ENCODE measurements at places on chromosomes 7 and 10.

DNA sequence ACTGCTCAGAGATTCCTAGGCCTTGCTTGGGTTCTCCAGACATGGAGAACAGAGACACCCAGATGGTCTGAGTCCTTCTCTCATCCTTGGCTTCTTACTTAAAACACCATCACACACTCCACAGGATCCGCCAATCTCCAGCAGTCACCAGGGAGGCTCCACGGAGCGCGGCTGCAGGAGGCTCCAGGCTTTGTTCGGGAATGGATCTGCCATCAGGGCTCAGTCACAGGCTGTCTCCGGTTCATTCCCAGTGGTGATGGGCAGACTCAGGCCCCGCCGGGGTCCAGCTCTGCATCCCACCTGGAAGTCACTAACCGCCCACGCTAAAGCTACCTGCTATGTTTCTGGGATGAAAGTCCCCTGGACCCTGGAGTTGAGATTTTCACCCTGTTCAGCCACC is 312.9 kb downstream of the TCERG1L start:
- no peak overlapping the region for H3K4me3 ChIP-seq
- H3K36me3 ChIP-seq = no peaks in the 10 kb centered on the region
- no peak for DNase-seq

- H3K4me1 ChIP-seq = peaks cover 31% of the 10 kb centered on the region
- H3K27me3 ChIP-seq = no peaks in the 10 kb centered on the region
- peak; percentile 72 for DNase-seq
- peaks cover 1% of the 10 kb centered on the region for H3K36me3 ChIP-seq
- peak overlapping the region; percentile 79 for H3K4me3 ChIP-seq
These were observed 750 bp downstream of the ZNF398 start for GRCh38 chr7:149147752-149148653.

GRCh38 chr10:31101123-31101522 is 69.5 kb upstream of the ZNF438 start:
- no peaks in the 10 kb centered on the region for H3K36me3 ChIP-seq
- peak overlapping the region; percentile 8 for H3K4me3 ChIP-seq
- DNase-seq = peak; percentile 89
- H3K4me1 ChIP-seq = peaks cover 48% of the 10 kb centered on the region
- H3K27ac ChIP-seq = peak overlapping the region; percentile 92

GRCh38 chr7:156886020-156886795 is 6.8 kb downstream of the LMBR1 start:
- peaks cover 37% of the 10 kb centered on the region for H3K4me1 ChIP-seq
- H3K4me3 ChIP-seq = no peak overlapping the region
- no peaks in the 10 kb centered on the region for H3K27me3 ChIP-seq
- peaks cover 15% of the 10 kb centered on the region for H3K36me3 ChIP-seq
- H3K27ac ChIP-seq = no peak overlapping the region
- DNase-seq = no peak

- DNase-seq = no peak
- H3K27me3 ChIP-seq = no peaks in the 10 kb centered on the region
- H3K36me3 ChIP-seq = no peaks in the 10 kb centered on the region
- H3K4me1 ChIP-seq = no peaks in the 10 kb centered on the region
These were observed 7.2 kb upstream of the HGF start for GRCh38 chr7:81776948-81777630.

GRCh38 chr10:12372846-12373245 is 23.5 kb downstream of the CAMK1D start:
- H3K27ac ChIP-seq = no peak overlapping the region
- H3K4me3 ChIP-seq = no peak overlapping the region
- peaks cover 11% of the 10 kb centered on the region for H3K4me1 ChIP-seq
- H3K27me3 ChIP-seq = no peaks in the 10 kb centered on the region

GRCh38 chr7:45233249-45233775 is 75.7 kb downstream of the RAMP3 start:
- no peak overlapping the region for H3K4me3 ChIP-seq
- H3K36me3 ChIP-seq = no peaks in the 10 kb centered on the region
- peaks cover 3% of the 10 kb centered on the region for H3K4me1 ChIP-seq
- no peak overlapping the region for H3K27ac ChIP-seq
- peaks cover 20% of the 10 kb centered on the region for H3K27me3 ChIP-seq

DNA sequence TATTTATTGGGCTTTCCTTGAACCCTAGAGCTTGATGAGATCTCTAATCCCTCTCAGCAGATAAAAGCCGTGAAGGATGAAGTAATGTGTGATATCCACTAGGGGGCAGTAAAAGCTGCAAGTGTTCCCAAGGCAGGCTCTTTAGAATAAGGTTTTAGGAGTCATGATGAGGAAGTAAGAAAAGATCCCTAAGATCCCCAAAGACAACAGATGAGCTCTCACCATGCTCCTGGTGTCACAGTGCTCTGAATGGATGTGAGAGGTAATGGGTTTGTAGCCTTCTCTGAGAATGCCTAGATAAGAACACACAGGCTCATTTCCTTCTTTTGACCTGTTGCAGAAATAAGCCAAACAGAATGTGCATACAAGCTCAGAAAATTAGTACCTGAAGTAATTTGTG is 70.4 kb upstream of the ITPRID1 start:
- H3K4me3 ChIP-seq = no peak overlapping the region
- H3K27me3 ChIP-seq = no peaks in the 10 kb centered on the region
- H3K4me1 ChIP-seq = no peaks in the 10 kb centered on the region
- H3K36me3 ChIP-seq = no peaks in the 10 kb centered on the region
- DNase-seq = no peak
- no peak overlapping the region for H3K27ac ChIP-seq

GRCh38 chr10:56561336-56561735 is 200.3 kb upstream of the ZWINT start:
- H3K4me3 ChIP-seq = no peak overlapping the region
- H3K36me3 ChIP-seq = no peaks in the 10 kb centered on the region
- DNase-seq = no peak
- H3K4me1 ChIP-seq = no peaks in the 10 kb centered on the region
- H3K27me3 ChIP-seq = no peaks in the 10 kb centered on the region

DNA sequence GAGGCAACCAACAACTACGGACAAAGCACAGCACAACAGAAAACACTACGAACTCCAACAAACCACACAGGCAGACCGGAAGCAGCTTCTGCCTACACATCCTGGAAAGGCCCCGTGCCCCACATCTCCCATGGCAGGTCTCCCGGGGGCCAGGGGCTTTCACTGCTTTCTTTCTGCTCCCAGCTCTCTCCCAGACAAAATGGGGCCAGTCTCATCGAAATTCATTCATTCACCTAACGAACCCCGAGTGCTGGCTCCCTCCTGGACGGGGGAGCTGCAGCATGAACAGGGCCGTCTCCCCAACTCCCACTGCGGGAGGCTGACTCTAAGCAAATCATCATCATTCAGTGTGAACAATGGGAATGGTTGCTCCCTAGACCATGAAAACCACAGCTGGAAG is 47.6 kb upstream of the NANOS1 start:
- no peak overlapping the region for H3K27ac ChIP-seq
- no peak for DNase-seq
- no peaks in the 10 kb centered on the region for H3K27me3 ChIP-seq
- H3K36me3 ChIP-seq = peaks cover 7% of the 10 kb centered on the region

DNA sequence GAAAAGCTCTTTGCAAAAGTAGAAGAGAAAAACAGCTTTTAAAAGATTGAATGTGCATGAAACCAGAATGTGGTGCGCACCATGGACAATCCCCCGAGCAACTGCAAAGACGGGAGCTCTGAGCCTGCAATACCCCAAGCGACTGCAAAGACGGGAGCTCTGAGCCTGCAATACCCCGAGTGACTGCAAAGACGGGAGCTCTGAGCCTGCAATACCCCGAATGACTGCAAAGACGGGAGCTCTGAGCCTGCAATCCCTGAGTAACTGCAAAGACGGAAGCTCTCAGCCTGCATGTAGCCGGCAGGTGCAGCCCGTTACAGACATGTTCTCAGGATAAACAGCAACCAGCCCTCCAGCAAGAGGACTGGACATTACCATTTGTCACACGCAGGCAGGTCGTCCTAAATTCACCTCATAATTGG is 6.2 kb downstream of the ZNF775 start:
- H3K4me1 ChIP-seq = peaks cover 12% of the 10 kb centered on the region
- H3K36me3 ChIP-seq = peaks cover 1% of the 10 kb centered on the region
- no peak overlapping the region for H3K27ac ChIP-seq
- no peak for DNase-seq
- no peak overlapping the region for H3K4me3 ChIP-seq
- H3K27me3 ChIP-seq = no peaks in the 10 kb centered on the region

Measured in activated CD4-positive, alpha-beta memory T cell treated with anti-CD3 and anti-CD28 coated beads for 36 hours (primary cell).